Sigmoid colon (tissue), 7 donors: ENCODE measurements at places on chromosomes 2 and 18. TPM values are rescaled to one million over a fixed set of nuclear protein-coding genes. Genes with fewer than 3 reads are reported as not detected.

TMEM178A gene
- 6.1 TPM for total RNA-seq

AMER3 gene
- not detected for total RNA-seq

THSD7B gene
- 0.83 TPM for total RNA-seq

SP5 gene
- total RNA-seq = 2.2 TPM

IL37 gene
- not detected for total RNA-seq

CPLX4 gene
- total RNA-seq = 0.33 TPM

ABCB11 gene
- total RNA-seq = not detected

GAL3ST2 gene
- total RNA-seq = 0.33 TPM

ITPRIPL1 gene
- total RNA-seq = 0.36 TPM

LOXHD1 gene
- total RNA-seq = 0.27 TPM

ERBB4 gene
- total RNA-seq = 0.33 TPM
